Stimulated activated naive B cell treated with anti-CD40 and anti-IgM and Interleukin-4, amounts not matched to agents 10 μg/mL and 1 μg/mL and 100 μg/mL, for 72 hours (primary cell): ENCODE measurements at places on chromosomes 5 and 9.

DNA sequence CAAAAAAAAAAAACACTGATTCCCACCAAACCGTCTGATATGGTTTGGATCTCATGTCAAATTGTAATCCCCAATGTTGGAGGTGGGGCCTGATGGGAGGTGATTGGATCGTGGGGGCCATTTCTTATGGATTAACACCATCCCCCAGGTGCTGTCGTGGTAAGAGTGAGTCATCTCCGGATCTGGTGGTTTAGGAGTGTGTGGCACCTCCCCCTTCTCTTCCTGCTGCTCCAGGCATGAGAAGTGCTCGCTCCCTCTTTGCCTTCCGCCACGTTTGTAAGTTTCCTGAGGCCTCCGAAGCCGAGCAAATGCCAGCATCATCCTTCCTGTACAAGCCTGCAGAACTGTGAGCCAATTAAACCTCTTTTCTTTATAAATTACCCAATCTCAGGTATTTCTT is 45.2 kb downstream of the HSD17B3 start:
- no peak for DNase-seq
- peaks cover 16% of the 10 kb centered on the region for H3K27me3 ChIP-seq
- no peaks in the 10 kb centered on the region for H3K36me3 ChIP-seq
- H3K4me3 ChIP-seq, result no peak overlapping the region

DNA sequence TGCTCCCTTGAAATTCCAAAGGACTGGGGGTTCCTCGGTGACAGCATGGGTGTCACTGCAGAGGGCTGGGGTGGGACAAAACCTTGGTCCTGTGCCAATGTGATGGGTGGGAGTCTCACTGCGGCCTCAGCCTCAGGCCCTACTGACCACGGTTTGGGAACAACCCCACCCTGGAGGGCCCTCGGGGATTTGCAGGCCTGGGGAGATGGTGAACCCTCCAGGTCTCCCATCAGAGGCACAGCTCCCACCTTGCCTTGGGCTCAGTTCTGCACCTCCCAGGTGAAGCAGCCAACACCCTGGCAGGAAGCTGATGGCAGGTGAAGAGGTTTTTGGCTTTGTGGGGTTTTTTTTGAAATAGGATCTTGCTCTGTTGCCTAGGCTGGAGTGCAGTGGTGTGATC is 286.8 kb downstream of the PBX3 start:
- no peaks in the 10 kb centered on the region for H3K4me1 ChIP-seq
- no peaks in the 10 kb centered on the region for H3K36me3 ChIP-seq
- peaks cover 49% of the 10 kb centered on the region for H3K27me3 ChIP-seq
- no peak overlapping the region for H3K27ac ChIP-seq
- no peak for DNase-seq

GRCh38 chr9:11182001-11182400 is 569.2 kb upstream of the PTPRD start:
- H3K36me3 ChIP-seq, result no peaks in the 10 kb centered on the region
- no peaks in the 10 kb centered on the region for H3K27me3 ChIP-seq
- no peaks in the 10 kb centered on the region for H3K4me1 ChIP-seq

DNA sequence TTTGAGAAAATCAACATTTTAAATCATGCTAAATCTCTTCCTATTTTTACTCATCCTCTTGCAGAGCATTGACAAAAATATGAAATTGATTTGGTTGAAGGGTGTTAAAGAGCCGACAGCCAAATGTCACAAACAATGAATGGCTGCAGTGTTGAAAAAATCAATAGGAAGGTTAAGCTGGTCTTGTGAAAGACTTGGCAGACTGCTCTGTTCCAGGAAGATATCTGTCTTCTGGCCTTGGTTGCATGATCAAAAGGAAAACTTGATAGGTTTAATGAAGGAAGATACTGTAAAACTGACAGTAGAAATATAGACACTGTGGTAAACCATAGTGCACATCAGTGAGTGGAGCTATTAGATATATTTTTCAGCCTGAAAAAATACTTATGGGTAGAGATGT is 103.6 kb downstream of the PBX3 start:
- peaks cover 6% of the 10 kb centered on the region for H3K36me3 ChIP-seq
- H3K4me1 ChIP-seq, result no peaks in the 10 kb centered on the region
- no peak overlapping the region for H3K4me3 ChIP-seq
- no peak for DNase-seq
- H3K27ac ChIP-seq, result no peak overlapping the region

DNA sequence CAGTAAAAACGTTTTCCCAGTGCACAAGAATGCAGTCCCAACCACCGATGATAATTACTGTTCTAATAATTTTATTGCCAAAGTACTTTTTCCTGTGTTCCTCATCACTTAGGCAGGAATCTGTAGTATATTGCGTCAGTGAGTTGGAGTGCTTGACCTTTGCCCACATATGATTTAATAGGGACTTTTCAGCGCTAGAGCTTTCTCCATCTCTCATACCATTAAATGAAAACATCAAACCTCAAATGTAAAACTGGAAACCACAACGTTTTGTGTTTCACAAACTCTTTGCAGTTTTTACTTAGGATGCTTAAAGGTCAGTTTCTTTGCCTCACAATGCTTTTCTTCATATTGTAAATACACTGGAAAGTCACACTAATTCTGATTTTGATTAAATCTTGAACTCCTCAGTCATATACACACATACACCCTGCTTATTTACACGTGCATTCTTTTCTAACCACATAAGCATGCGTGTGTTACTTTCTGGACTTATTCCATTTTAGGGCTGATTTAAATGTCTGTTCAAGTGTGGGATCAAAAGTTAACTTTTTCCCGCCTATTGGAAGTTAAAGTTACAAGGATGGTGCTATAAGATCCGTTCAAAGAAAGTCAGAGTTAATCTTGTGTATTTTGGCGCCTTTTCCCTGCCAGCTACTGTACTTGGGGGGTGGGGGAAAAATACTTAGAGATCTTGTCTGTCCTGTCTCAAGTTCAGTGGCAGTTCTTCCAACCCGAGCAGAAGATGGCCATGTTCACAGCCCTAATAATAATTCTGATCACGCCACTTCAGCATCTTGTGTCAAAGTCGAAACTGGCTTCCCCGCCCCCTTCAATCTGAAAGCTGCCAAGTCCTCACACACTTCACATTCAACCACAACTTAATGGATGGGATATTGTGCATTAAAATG is 6.6 kb upstream of the NFIB start:
- H3K27me3 ChIP-seq, result peaks cover 60% of the 10 kb centered on the region
- peaks cover 10% of the 10 kb centered on the region for H3K4me1 ChIP-seq
- no peak for DNase-seq
- peaks cover 7% of the 10 kb centered on the region for H3K36me3 ChIP-seq

DNA sequence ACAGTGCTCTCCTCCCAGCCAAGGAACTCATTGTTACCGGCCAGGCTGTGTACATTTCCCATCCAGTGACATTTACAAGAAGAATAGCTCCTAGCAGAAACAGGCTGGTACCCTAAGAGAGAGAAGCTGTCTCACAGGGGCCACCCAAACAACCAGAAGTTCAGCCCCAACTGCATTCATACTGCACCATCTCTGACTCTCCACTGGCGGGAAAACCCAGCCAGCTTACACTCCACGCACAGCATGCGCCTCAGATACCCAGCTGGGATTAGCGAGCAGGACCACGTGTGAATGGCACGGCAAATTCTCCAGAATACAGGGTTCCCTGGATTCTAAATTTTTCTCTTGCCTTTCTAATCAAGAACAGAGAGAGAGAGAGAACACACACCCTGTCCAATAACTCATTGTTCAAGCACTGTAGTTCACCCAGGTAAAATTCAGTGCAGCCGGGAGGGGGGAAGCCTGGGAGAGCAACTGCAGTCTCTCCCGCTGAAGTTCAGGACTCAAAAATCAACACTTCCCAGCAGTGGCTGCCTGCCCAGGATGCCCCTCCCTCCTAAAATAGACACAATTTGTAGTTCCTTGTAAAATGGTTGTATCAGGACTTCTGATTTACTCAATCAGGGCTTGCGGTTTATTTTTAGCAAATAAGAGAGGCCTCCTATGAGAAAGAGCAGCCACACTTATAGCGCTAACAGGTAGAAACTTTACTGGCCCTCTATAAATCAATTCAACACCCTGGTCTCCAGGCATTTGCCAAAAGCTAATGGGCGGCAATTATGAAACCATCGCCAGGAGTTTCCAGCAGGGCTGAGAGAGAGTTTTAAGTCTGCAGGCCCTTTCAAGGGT is 2.2 kb downstream of the COL23A1 start:
- peaks cover 11% of the 10 kb centered on the region for H3K36me3 ChIP-seq
- peaks cover 49% of the 10 kb centered on the region for H3K27me3 ChIP-seq
- no peak for DNase-seq
- H3K27ac ChIP-seq, result no peak overlapping the region
- no peak overlapping the region for H3K4me3 ChIP-seq

DNA sequence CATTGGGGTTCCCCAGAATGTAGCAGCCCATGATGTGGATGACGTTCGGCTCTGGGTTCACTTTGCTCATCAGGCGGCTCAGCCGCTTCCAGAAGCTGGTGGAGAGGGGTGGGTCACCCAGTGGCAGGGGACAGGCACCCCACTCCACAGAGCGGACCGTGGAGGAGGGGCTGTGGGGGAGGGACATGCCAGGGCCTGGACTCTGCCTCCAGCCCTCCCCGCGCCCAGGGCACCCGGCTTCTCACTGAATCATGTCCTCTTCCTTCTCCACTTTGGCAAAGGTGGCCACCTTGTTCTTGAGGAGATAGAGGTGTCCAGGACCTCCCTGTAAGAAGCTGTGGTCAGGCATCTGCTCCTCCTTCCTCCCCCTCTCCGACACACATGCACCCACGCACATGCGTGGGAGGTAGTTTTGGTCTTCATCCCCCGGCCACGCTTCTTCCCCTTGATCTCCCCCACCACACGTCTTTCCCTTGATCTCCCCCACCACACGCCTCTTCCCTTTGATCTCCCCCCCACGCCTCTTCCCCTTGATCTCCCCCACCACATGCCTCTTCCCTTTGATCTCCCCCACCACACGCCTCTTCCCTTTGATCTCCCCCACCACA is 8.9 kb upstream of the ENTPD8 start:
- no peak for DNase-seq
- no peak overlapping the region for H3K4me3 ChIP-seq
- peaks cover 29% of the 10 kb centered on the region for H3K4me1 ChIP-seq
- H3K27me3 ChIP-seq, result no peaks in the 10 kb centered on the region

- no peak for DNase-seq
- no peaks in the 10 kb centered on the region for H3K27me3 ChIP-seq
- no peak overlapping the region for H3K4me3 ChIP-seq
- no peaks in the 10 kb centered on the region for H3K4me1 ChIP-seq
These were observed 47.9 kb upstream of the TRPC7 start for GRCh38 chr5:136413196-136413595.

GRCh38 chr9:110189559-110190320 is 18.2 kb downstream of the C9orf152 start:
- no peak overlapping the region for H3K4me3 ChIP-seq
- no peaks in the 10 kb centered on the region for H3K27me3 ChIP-seq
- no peak for DNase-seq
- H3K36me3 ChIP-seq, result peaks cover 4% of the 10 kb centered on the region

DNA sequence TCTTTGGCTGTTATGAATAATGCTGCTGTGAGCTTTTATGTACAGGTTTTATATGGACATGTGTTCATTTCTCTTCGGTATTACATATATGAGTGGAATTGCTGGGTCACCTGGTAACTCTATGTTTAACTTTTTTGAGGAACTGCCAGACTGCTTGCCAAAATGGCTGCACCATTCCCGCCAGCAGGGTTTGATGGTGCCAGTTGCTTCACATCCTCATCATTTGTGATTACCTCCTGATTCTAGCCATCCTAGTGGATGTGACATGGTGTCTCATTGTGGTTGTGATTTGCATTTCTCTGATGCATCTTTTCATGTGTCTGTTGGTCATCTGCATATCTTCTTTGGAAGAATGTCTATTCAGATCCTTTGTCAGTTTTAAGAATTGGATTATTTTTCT is 10.7 kb downstream of the NANS start:
- no peak overlapping the region for H3K27ac ChIP-seq
- H3K4me1 ChIP-seq, result peaks cover 2% of the 10 kb centered on the region
- no peak for DNase-seq

DNA sequence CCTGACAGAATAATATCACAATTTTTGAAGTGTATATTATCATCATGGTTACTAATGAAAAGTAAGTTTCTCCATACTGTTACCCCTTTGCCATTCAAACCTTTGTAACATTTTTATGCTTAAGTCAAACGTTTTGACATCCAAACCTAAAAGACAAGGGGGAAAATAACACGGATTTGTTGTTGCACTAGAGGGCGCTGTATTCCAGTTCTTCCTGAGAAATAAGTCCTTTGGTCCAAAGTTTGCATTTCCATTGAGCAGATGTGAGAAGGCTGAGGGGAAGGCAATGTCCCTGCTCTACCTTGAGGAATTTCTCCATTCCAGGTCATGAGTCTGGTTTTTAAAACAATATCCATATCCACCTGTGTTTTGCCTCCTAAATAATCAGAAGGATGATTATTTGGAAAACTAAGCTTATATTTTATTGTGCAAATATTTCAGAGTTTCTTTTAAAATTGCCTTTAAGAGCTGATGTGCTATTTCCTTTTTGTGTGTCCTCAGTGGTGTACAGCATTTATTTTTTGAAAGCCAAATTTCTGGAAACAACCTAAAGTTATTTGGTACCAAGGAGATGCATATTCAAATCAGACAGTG is 9.7 kb downstream of the LECT2 start:
- no peak overlapping the region for H3K27ac ChIP-seq
- DNase-seq, result no peak
- no peaks in the 10 kb centered on the region for H3K4me1 ChIP-seq
- H3K4me3 ChIP-seq, result no peak overlapping the region
- peaks cover 30% of the 10 kb centered on the region for H3K27me3 ChIP-seq

DNA sequence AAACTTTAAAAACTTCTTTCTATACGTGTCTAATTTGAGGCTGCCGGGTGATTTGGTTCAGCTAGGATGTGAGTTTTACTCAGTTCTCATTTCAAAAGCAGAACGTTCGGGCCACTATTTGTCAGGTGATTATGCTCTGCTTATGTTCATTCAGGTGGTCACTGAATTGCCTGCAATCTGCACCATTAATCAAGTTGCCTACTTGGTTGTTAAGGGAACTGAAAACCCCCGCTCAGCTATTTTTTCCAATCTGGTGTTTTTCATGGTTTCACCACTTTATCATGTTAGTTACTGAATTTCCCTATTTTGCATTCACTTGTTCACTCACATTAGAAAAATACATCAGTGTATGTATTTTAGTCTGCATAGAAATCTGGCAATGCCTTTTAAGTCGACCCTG is 523.0 kb downstream of the CSNK1G3 start:
- no peak overlapping the region for H3K27ac ChIP-seq
- H3K36me3 ChIP-seq, result no peaks in the 10 kb centered on the region
- DNase-seq, result peak; percentile 74
- H3K27me3 ChIP-seq, result no peaks in the 10 kb centered on the region
- no peak overlapping the region for H3K4me3 ChIP-seq

DNA sequence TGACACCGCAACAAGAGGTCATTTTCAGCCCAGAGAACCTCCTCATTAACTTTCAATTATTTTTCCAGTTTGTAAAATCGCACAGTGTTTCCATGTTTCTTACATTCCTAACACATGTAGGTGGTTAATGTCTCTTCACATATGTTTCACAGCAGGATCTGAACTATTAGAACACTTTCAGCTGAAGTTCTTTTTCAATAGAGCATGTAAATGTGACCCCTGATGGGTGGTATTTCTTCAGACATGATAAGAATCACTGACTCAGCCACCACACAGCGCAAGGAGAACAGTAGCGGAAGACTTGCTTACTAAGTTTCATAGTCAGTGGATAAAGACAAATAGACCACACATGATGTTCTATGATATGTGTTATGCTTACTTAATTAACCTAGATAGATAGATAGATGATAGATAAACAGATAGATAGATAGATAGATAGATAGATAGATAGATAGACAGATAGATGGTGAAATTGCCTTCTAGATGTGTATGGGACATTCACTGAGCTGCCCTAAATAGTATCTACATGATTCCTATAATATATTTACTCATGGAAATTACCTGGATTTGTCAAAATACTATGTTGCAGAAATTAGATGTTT is 1992.1 kb upstream of the NUDT12 start:
- DNase-seq, result no peak
- no peaks in the 10 kb centered on the region for H3K36me3 ChIP-seq
- no peaks in the 10 kb centered on the region for H3K4me1 ChIP-seq
